ENCODE measurements at places on chromosomes 11 and 22. TPM values are rescaled to one million over a fixed set of nuclear protein-coding genes. Genes with fewer than 3 reads are reported as not detected.

The FOSL1 gene
- total RNA-seq: 0.53 TPM

DNA sequence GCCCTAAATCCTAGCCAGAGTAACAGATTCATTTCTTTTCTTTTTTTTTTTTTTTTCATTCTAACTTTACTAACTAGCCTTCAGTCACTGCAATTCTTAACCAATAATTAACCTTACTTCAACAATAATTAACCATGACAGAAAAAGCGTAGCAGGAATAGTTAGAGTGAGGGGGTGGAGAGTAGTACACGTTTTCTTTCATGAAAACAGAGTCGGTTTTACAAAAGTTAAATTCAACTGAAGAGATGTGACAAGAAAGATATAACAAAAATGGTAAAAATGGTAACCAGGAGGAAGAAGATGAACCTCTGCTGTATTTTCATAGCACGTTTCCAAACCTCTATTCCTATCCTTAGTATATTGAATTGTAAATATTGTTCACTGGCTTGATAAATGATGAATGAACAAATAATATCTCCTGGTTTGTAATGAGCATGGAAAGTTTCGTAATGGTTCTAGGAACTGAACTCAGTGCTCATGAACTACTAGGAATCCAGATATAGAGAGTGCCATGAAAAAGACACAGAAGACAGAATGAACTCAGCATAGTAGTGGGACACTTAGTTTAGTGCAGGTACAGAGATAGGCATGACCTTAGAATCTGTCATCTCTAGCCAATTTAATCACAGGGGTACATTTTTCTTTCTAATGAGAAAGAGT is 116.5 kb upstream of the ANO5 start:
- no peak for DNase-seq

GRCh38 chr11:106497321-106497720 is 419.9 kb downstream of the AASDHPPT start:
- DNase-seq: no peak

DNA sequence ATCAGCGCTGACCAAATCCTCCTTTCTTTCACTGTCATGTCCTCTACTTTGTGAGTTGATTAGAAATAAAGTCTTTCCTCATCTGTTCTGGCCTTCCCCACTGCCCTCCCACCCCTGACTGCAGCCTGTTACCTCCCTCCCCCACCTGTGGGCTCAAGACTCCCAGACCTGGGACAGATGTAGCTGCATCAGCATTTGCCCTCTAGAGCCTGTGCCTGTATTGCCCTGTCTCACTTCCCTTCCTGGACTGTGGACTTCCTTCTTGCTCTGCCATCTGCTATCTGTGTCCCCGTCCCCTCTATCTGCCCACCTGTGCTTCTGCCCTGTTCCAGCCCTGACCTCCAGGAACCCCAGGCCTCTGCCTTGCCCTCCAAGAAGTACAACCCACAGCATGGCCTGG is 122.5 kb downstream of the GALNT18 start:
- no peak for DNase-seq

DNA sequence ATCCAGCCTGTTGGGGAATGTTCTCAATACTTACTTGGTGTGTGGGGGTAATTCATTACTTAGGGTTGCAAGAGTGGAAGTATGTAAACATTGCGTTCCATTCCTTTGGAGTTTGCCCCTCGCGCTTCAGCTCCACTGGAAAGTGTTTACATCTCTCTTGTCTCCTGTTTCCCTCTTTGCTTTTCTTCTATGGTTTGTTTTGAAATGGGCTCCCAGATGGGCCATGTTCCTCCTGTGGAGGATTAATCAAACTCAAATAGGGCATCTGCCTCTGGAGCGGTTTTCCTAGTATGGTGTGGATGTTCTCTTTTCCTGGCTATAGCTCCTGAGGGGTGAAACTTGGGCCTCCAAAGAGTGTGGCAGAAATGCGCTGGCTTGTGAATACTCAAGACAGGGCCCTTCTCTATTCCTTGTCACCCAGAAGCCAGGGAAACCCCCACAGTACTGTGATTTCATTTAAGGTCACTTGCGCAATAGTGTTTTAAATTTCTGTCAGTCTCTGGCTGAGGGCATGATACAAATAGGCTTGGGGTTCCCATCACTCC is 51.9 kb downstream of the CD44 start:
- no peak for DNase-seq
